Psoas muscle (tissue), 8 donors: ENCODE measurements at places on chromosomes 11 and 22. TPM values are rescaled to one million over a fixed set of nuclear protein-coding genes. Genes with fewer than 3 reads are reported as not detected.

DNA sequence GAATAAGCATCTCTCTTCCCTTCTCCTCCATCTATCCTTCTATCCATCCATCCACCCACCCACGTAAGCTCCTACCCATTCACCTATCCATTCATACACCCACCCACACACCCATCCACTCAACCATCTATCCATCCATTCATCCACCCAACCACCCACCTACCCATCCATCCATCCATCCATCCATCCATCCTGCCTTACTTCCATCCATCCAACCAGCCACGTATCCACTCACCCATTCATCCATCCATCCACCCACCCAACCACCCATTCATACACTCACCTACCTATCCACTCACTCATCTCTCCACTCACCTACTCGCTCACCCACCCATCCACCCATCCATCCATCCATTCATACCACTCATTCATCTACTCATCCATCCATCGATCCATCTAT, 13.2 kb downstream of the TNNT3 start:
- DNase-seq = no peak

DNA sequence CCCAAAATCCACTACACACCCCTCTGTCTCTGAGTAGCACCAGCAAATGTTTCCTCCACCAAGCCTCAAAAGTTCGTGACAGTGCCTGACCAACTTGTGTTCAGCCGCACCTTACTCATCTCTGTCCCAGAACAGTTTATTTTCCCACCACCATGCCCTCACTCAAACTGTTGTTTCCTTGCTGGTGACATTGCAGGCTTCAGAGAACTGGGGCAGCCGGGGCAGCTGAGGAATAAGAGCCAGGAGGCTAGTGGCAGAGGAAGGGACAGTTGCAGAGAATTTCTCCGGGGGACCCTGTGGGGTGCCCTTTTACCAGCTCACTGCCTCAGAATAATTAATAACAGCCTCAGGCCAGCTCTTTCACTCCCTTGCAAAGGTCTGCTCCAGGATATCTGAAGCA, 709 bp upstream of the KCNE3 start:
- no peak for DNase-seq

KRTAP5-2 gene
- not detected for total RNA-seq

POU2AF2 gene
- total RNA-seq = 0.98 TPM

GRCh38 chr11:32116668-32117067, 25.8 kb downstream of the RCN1 start:
- DNase-seq = no peak
